ENCODE measurements at places on chromosomes 4 and X.

- no peak for DNase-seq
Observed at GRCh38 chr4:159250751-159251325, 148.0 kb downstream of the RAPGEF2 start.

DNA sequence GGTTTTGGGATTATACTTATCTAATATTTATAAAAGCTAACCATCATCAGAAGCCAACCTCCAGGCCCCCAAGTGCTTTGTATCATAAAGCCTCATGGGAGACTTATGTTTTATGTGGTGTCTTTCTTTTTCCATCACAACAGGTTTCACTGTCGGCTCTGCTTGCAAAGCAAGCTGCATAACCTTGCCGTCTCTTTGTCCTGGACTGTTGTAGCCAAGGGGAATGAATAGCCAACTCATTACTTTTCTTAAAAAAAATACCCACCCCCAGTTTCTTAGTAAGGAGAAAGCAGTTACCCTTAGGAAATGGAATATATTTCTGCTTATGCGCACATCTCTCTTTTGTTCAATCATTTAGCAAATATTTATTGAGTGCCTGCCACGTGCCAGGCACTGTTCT, 40.7 kb downstream of the FAM184B start:
- no peak for DNase-seq

GRCh38 chr4:99625369-99625768, 32.3 kb downstream of the C4orf54 start:
- DNase-seq = no peak

GRCh38 chr4:14652522-14652921, 349.8 kb upstream of the CPEB2 start:
- no peak for DNase-seq

DNA sequence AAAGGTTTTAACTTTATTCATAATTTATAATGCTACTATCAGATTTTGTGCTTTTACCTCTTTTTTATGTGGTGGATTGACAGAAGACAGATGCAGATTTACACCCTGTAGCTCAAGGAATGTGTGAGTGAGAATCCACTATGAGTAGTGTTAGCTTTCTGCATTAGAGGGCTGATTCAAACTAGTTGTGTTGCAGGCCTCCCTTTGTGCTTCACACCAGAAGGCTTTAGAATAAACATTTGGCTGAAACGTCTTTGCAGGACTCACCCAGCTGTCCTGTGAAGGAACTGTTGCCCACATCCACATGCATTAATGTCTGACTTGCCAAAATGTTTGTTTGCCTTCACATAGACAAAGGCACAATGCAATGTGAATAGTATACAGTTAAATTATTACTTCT, 127.0 kb downstream of the PCDH7 start:
- no peak for DNase-seq

Data from retina (tissue), 1 donor.